ENCODE measurements at places on chromosomes 3 and 15.

DNA sequence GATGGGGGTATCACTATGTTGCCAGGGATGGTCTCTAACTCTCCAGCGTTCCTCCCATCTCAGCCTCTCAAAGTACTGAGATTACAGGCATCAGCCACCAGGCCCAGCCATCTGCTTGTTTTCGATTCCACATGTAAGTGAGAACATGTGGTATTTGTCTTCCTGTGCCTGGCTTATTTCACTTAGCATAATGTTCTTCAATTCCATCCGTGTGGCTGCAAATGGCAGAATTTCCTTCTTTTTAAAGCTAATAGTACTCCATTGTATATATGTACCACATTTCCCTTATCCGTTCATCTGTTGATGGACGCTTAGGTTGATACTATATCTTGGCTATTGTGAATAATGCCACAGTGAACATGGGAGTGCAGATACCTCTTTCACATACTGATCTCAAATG, 70.6 kb downstream of the ASB7 start:
- no peak for DNase-seq

DNA sequence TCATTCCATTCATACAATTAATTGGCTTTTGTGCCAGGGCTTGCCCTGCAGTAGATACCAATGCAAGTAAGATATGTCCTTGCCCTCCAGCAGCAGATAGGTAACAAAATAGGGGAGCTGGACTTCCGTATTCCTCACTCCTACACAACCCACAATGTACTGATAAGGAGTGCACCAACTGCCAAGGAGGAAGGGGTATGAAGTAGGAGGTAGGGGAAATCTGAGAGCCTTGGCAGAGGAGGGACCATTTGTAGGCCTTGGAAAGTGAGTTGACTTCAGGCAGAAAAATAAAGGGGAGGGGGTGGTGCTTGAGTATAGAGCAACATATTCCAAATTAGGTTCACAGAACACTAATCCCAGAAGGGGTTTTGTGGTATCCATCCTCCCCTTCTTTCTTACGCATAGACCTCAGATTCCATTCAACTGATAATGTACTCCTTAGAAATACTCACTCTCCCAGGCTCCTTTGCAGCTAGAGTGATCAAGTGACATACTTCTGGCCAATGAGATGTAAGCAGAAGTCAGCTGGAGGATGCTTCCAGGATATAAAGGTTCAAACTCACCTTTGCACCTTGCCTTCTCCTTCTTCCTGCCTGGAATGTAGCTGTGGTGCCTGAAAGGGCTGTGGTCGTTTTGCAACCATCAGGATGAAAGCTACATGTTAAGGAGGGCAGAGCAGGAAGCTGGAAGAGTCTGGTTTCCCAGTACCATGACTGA, 127.1 kb upstream of the SMAD3 start:
- DNase-seq: peak; percentile 51

DNA sequence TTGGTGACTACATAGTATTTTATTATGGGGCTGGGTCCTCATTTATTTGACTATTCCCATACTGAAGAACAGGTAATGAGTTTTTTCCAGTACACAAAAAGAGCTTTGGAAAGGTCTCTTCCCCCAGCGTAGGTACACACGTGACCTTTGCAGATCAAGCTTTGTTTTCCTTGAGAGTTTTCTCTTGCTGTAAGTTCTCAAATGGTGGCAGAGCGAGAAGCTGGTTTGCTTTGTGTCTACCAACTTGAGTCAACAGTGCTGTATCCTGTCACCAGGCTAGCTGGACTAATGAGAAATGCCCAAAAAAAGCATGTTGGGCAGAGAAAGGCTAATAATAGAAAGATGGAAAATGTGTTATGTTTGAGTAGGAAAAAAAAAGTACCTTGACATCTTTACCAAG, 21.7 kb downstream of the GXYLT2 start:
- no peak for DNase-seq

- no peak for DNase-seq
Observed at GRCh38 chr3:63975723-63976122, 47.6 kb downstream of the PSMD6 start.

- DNase-seq: no peak
Observed at GRCh38 chr3:24828551-24828950, 333.9 kb upstream of the THRB start.

- DNase-seq: no peak
Observed at GRCh38 chr3:139762302-139762701, 84.5 kb upstream of the NMNAT3 start.

GRCh38 chr15:92881211-92881754, 18.8 kb upstream of the CHD2 start:
- DNase-seq: no peak

- DNase-seq: no peak
Observed at GRCh38 chr3:31294430-31295149, 238.1 kb upstream of the STT3B start.

DNA sequence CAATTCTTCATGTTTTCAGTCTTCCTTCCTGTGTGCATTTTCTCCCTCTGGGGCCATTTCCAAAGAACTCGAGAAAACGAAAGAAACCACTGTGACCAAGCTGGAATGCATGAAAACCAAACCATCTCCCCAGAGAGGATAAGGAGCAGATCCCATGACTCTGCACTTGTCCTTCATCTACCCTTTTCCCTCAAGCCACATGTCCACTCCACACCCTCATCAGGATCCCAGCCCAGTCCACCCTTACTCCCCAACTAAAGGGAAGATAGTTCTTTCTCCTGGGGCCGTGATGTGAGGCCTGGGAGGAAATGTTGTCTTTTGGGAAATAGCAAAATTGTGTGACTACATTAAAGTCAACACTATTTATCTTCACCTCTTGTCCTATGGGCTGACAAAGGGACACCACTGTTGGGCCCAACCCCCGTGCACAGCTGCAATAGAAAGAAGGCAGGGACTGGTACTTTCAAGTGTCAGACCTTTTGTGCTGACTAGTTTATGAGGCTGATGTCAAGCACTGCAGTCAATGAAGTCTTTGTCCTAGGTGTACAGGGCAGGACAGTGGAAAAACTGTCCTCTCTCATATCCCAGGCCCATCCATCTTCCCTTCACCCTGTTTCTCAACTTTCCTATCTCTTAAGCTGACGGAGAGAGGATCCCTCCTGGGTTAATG, 487.1 kb upstream of the NR2F2 start:
- no peak for DNase-seq

GRCh38 chr3:98980915-98981596, 79.6 kb upstream of the DCBLD2 start:
- DNase-seq: no peak

- DNase-seq: peak; percentile 16
Observed at GRCh38 chr15:83446904-83447709, at the start of gene SH3GL3. TSS of gene SH3GL3 (plus strand) at chr15:83447341. CDS start at chr15:83447534, 193 bp downstream.

DNA sequence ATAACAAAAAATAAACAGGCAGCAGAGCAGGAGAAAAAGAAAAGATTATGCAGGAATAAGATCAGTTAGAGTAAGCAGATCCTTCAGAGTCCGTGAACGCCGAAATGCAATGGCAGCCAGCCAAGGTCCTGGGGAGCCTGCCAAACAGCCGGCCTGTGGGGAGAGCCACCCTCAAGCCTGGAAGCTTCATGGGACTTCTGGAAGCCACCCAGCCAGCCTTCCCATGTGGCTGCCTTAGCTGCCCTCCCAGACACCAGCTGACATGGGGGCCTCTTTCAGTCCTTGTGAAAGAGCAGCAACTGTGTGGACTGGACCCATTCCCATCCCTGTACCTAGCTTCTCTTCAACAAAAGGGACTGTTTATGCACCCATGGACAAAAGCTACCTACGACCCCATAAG, 64.9 kb upstream of the RAD18 start:
- DNase-seq: no peak

- DNase-seq: no peak
Observed at GRCh38 chr15:101447168-101447533, 42.4 kb downstream of the PCSK6 start.

DNA sequence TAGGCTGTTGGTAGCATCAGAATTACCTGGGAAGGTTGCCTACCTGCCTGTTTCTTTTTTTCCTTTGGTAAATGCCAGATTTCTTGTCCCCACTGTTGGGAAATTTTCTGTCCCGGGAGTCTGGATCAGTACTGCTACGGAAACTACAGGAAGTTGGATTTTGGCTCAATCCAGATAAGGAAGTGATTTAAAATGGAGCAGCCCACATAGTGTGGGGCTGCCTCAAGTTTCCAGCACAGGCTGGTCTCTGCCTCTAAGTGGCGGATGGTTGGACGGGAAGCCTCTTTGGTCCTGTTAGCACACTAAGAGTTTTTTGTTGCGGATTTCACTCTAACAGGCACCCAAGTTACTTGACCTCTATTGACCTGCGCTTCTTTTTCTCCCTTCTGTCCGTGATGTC, 54.7 kb downstream of the EEFSEC start:
- no peak for DNase-seq

Data from HL-60 (cell line).